ENCODE measurements at places on chromosomes 11 and 22.
A peak's percentile ranks its signal among the peaks of the same experiment; 100 is the strongest.

- no peak for DNase-seq
Measured at GRCh38 chr11:82533628-82534327, 199.9 kb downstream of the FAM181B start.

- no peak for DNase-seq
Measured at GRCh38 chr11:44885919-44886789, 64.5 kb downstream of the TP53I11 start.

GRCh38 chr11:132943706-132944568 is 588.4 kb downstream of the OPCML start:
- DNase-seq = no peak

DNA sequence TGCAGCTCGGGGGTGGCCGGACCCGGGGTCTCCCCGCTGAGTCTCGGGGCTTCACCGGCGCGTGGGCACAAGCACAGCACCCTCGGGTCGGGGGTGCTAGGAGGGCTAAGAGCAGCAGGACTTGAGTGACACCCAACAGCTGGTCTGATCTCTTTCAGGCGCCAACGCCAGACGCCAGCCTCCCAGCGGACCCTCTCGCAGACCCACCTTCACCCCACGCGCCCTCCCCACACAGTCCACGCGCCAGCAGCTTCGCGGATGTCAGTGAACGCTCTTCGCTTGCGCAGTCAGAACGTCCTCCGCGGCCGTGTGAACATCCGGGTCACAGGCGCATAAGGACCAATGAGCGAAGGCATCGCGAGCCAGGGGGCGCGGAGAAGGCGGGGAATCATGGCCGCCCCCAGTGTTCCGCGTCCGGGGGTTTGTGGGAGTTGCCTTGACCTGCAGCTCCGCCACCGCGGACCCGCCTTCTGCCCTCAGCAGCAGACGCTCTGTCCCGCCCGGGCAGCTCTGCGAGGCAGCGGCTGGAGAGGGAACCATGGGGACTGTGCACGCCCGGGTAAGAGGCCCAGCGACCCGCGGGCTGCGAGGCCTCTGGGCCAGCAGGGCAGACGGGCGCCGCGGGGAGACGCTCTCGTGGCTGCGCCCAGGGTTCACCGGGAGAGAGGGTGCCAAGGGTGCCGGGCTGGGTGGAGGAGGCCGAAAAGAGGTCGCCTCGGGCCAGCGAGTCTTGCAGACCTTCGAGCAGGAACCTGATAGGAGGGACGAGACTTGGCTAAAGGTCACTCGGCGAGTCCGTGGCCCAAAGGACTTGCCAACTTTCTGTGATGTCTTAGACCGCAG is at the start of gene SAMM50:
TSS of gene SAMM50 (plus strand) at position 403 of the 843 bp plus-strand sequence. CDS start at position 539, 136 bp downstream.
- DNase-seq = peak; percentile 92

GRCh38 chr11:115501893-115502589 is 2.2 kb downstream of the CADM1 start:
- peak; percentile 65 for DNase-seq

DNA sequence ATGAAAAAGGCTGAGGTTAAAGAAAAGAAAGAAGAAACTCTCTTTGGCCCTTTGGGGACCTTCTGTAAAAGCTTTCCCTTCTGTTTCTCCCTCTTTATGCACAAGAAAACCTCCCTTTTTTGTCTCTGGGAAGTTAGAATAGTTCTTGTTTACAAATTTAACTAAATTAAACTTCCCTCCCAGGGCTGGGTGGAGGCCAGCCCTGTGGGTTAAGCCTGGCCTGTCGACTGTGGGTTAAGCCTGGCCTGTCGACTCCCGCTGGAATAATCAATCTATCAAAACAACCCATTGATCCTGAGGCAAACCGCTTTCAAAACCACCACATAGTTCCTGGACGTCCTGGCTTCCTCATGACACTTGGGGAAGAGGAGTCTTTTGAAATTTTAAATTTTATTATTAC is 1.2 kb upstream of the DRG1 start:
- no peak for DNase-seq

All from globus pallidus (tissue), 1 donor.